ENCODE measurements at places on chromosomes 5 and 9. TPM values are rescaled to one million over a fixed set of nuclear protein-coding genes. Genes with fewer than 3 reads are reported as not detected.

GRCh38 chr9:129932303-129933151, 97.3 kb downstream of the USP20 start:
- no peak for DNase-seq

GRCh38 chr5:148484651-148485050, 100.9 kb downstream of the FBXO38 start:
- no peak for DNase-seq

GRCh38 chr5:99331061-99331460, 402.3 kb upstream of the CHD1 start:
- no peak for DNase-seq

Gene PPIC
- 3.1 TPM for total RNA-seq

Gene GHR
- 1.2 TPM for total RNA-seq

Gene LHX6
- 20.0 TPM for total RNA-seq

Gene RANBP17
- total RNA-seq = 212 TPM
